Activated CD4-positive, alpha-beta T cell treated with anti-CD3 and anti-CD28 coated beads, Interleukin-2, amount 10 ng/mL, durations not matched to agents 7 days and 5 days (primary cell): ENCODE measurements at places on chromosomes 3 and 15. TPM values are rescaled to one million over a fixed set of nuclear protein-coding genes. Genes with fewer than 3 reads are reported as not detected.
A peak's percentile ranks its signal among the peaks of the same experiment; 100 is the strongest.

PLA2G4D gene
- not detected for total RNA-seq

RHOV gene
- not detected for total RNA-seq

GLDN gene
- not detected for total RNA-seq

TRA2B gene
- total RNA-seq: 284 TPM

SNAPC5 gene
- total RNA-seq: 24.5 TPM

C3orf70 gene
- total RNA-seq: 0.06 TPM

- no peak overlapping the region for H3K27ac ChIP-seq
- no peaks in the 10 kb centered on the region for H3K36me3 ChIP-seq
- no peak for DNase-seq
Observed at GRCh38 chr3:188854772-188855149, 317.0 kb upstream of the TPRG1 start.

DNA sequence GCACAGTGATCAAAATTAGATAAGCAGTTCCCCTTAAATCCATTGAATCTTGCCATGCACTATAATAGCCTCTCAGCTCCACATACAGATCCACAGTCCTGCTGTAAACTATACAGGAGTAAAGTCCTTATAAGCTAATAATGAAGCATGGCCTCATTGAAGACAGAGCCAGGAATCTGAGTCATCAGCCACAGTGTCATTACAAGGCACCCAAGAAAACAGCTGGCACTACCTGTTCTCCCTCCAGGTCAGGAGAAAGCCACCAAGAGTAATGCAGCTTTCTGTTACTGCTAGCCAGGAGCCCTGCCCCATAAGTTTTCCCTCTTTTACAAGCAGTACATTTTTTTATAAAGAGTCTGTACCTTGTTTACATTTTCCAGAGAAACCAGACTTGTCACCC, 27.3 kb downstream of the WDR49 start:
- no peak overlapping the region for H3K4me3 ChIP-seq
- H3K27ac ChIP-seq: no peak overlapping the region
- DNase-seq: no peak
- no peaks in the 10 kb centered on the region for H3K36me3 ChIP-seq
- peaks cover 5% of the 10 kb centered on the region for H3K27me3 ChIP-seq

GRCh38 chr3:82685761-82686160, 924.3 kb upstream of the GBE1 start:
- DNase-seq: no peak
- H3K27ac ChIP-seq: no peak overlapping the region
- H3K4me3 ChIP-seq: no peak overlapping the region
- H3K27me3 ChIP-seq: no peaks in the 10 kb centered on the region
- no peaks in the 10 kb centered on the region for H3K4me1 ChIP-seq

DNA sequence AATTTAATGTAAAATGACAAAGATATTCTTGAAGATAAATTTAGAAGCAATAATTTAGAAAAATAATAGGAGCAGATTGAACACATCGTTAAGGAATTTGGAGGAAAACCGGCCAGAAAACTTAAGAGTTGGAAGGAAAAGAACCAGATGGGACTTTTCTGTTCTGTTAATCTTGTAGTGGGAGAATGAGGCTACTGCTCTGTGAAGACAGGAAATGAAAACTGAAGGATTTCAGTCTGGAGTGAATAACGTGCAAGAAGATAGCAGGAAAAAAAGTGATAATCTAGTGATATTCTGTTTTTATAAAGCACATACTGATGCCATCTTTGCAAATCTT, 74.2 kb downstream of the DPPA2 start:
- H3K4me1 ChIP-seq: no peaks in the 10 kb centered on the region
- no peaks in the 10 kb centered on the region for H3K27me3 ChIP-seq
- H3K4me3 ChIP-seq: no peak overlapping the region

DNA sequence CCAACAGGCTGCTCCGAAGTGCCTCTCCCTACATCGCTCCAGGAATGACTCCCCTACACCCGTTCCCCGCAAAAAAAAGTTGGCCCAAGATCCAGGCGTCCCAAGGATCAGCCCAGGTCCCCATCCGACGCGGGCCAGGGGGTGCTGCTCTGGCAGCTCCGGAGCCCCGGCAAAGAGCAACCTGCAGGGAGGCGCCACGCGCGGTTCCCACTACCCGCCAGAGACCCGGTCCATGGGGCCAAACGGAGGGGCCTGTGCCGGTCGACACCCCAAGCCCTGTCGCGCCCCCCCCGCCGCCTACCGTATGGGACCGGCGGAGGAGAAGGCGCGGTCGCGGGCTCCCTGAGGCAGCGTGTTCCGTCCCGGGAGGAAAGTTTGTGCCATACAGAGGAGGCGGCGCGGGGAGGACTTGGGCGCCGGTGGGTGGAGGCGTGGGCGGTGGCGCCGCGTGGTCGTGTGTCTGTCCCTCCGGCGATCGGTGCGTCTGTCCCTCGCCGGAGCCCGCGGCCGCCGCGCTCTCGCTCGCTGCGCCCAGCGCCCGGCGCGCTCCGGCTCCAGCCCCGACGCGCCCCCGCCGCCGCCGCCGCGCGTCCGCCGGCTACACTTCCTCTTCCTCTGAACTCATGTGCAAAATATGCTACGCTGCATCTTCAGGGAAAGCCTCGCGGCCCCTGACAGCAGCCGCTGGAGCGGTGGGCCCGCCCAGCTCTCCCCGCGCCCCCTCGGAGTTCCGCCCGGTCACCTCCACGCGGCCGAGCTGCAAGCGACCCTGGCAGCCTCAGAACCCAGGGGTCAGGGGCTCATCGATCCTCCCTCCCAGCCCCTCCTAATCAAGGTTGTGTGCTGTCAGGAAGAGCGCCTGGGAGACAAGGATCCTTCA, at the start of gene RFTN1:
TSS of gene RFTN1 (minus strand) at position 559 of the 880 bp plus-strand sequence. CDS start 19,830 bp downstream, outside the sequence.
- DNase-seq: peak; percentile 57
- H3K4me1 ChIP-seq: peaks cover 70% of the 10 kb centered on the region
- H3K36me3 ChIP-seq: peaks cover 18% of the 10 kb centered on the region
- H3K27ac ChIP-seq: peak within 1 kb of the TSS; percentile 96
- H3K4me3 ChIP-seq: peak within 1 kb of the TSS; percentile 97

DNA sequence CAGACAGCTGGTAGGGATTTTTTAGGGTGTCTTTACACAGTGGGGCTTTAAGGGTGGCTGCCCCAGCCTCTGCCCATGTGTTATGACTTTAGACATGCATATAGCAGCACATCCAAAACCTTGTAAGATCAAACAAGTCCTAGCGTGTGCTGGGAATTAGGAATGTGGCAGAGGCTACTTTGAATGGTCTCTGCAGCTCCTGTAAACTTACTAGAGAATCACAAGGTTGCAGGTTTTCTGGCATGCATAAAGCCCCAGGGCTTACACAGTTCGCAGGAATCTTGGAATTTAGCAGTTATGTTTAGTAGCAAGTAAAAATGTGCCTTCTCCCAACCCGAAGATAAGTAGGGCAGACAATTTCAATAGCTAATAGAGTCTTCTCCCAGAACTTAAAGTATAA, 46.9 kb upstream of the COL6A6 start:
- H3K27ac ChIP-seq: no peak overlapping the region
- H3K4me1 ChIP-seq: no peaks in the 10 kb centered on the region
- peaks cover 19% of the 10 kb centered on the region for H3K27me3 ChIP-seq
- no peaks in the 10 kb centered on the region for H3K36me3 ChIP-seq
- H3K4me3 ChIP-seq: no peak overlapping the region
- DNase-seq: no peak

DNA sequence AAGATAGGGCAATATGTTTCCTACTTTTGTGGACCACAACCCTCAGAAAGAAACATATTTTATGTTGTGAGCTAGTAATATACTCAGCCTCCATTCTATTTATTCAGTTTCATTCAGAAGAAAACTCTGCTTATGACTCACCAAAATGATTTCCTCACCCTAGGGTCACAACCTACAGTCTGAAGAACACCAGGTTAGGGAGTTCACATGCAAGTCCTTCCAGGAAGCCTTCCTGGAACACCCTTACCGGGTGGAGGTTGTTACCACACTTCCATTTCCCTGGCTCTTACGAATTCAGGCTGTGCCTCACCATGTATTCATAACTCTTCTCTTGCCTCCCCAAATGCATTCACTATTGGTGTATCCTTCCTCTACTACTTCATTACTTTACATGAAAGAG, 228.0 kb upstream of the ADAMTS9 start:
- no peak for DNase-seq
- no peaks in the 10 kb centered on the region for H3K36me3 ChIP-seq
- no peak overlapping the region for H3K27ac ChIP-seq
- no peaks in the 10 kb centered on the region for H3K27me3 ChIP-seq
- H3K4me1 ChIP-seq: no peaks in the 10 kb centered on the region

DNA sequence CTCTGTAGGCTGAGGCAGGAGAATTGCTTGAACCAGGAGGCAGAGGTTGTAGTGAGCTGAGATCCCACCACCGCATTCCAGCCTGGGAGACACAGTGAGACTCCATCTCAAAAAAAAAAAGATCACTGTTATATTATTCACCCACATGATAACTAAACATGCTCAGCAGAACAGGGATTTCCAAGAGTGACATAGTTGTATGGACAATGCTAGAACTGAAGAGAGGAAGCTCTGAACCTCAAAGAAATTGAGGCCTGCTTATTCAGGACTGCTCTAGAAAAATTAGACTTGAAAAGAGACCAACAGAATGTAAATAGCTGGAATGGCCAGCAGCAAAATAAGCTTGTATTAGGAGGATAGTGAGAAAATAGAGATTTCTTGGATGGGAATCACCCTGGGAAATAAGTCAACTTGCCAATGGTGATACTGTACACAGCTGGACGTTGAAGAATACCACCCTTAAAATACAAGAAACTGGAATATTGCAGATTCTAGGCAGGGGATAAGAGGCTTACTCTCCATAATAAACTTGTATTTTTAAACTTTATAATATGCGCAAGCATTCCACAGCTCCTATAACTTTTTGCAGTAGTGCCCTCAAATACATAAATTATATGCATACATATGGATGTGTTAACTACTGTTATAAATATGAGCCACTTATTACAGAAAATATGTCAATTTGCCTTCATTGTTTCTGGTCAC, 28.2 kb downstream of the PIK3CB start:
- H3K27ac ChIP-seq: no peak overlapping the region
- H3K36me3 ChIP-seq: no peaks in the 10 kb centered on the region
- H3K4me3 ChIP-seq: no peak overlapping the region
- H3K27me3 ChIP-seq: no peaks in the 10 kb centered on the region

- H3K4me1 ChIP-seq: peaks cover 23% of the 10 kb centered on the region
- H3K4me3 ChIP-seq: peak overlapping the region; percentile 87
Observed at GRCh38 chr15:34436956-34437442, 609 bp downstream of the GOLGA8A start.

GRCh38 chr3:56157693-56158362, 310.4 kb downstream of the ERC2 start:
- H3K27ac ChIP-seq: no peak overlapping the region
- DNase-seq: no peak
- no peaks in the 10 kb centered on the region for H3K36me3 ChIP-seq
- no peaks in the 10 kb centered on the region for H3K4me1 ChIP-seq
